ENCODE measurements at places on chromosomes 13 and 19.

DNA sequence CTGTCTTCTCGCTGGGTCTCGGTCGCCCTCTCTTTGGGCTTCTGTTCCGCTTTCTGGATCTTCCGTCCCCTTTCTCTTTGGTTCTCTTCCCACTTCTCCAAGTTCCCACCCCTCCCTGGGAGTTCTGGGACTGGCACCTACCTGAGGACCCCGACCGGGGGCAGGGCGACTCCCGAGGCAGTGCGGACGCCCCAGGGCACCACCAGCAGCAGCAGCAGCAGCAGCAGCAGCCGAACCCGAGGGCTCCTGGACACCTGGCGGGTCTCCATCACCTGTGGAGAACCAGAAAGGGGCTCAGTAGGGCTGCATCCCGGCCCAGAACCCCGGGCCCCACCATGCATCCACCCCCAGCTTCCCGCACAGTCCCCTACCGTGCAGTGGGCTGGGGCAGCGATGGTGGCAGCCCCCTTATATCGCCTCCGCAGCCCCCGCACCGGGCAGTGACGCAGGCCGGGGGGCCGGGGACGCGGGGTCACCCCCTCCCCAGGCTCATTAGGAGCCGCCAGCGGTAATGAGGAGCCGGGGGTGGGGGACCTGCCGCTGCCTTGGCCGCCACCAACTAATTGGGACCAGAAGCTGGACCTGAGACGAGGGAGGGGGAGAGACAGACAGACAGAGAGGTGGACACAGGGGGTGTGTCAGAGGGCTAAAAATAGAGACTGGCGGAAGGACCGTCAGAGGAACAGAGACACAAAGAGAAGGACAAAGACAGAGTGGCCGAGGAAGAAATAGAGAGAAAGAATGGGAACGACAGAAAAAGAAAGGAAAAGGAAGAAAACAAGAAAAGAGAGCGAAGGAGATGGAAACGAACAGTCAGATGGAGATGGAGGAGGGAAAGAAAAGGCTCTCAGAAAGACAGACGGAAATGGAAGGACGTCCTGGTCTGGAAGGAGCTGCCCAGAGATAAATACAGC is at the start of gene PTH2:
Gene PTH2, minus strand, starts transcription at position 371 of the 914 bp plus-strand sequence. Its CDS starts 102 bp downstream, at position 269.
- DNase-seq, result no peak

DNA sequence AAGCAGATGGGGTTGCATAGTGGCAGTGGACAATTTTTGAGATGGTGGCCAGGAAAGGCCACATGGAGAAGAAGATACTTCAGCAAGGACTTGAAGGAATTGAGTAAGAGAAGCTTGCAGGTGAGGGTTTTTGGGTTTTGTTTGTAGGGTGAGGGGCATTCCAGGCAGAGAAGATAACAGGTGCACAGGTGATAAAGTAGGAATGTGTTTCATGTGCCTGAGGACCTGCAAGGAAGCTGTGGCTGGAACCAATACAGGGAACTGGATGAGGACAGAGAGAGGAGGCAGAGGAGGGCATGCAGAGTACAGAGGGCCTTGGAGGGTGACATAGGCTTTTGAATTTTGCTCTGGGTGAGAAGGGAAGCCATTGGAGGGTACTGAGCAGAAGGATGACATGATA is 314.5 kb downstream of the KLF12 start:
- DNase-seq, result no peak

DNA sequence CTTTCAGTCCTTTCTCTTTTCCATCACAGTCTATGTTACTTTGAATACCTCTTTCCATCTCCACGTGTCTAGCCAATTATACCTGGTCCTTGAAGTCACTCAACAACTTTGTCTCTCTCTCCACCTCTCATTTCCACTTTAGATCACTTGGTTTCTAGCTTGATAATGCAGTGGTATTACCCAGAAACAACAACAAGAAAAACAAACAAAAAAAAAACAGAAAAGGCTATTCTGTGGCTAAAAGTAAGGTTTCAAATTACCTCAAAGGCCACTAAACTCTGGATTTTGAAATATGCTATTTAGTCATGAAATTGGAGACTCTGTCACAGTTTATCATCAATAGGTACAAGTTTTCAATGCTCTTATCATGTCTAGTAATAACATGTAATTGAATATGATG is 184.8 kb downstream of the PCDH9 start:
- no peak for DNase-seq

DNA sequence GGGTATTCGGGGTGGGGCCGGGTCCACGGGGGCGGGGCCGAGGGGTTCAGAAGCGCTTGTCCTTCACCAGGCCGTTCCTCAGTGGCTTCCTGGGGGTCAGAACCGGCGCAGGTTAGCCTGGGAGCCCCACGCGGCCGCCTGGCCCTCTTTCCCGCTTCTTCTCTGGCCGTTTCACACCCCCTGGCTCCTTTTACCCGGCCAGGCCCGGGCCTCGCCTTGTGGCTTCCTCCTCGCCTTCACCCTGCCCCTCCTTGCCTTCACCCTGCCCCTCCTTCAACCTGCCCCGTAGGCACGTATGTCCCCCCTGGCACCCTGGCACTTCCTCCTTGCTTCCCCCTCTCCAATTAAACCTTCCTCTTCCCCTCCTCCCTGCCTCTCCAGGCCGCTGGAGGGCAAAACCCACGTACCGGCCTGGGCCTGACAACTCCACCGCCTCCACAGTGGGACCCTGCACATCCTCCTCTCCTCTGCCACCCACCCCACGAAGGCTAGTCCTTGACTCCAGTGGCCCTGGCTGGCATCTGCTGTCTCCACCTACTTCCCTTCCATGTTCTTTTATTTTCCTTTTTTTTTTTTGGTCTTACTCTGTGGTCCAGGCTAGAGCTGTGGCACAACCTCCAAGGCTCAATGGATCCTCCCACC is 25.3 kb downstream of the CERS1 start:
- no peak for DNase-seq

- no peak for DNase-seq
Measured at GRCh38 chr13:59495299-59495698, 668.4 kb downstream of the DIAPH3 start.

- peak; percentile 81 for DNase-seq
Measured at GRCh38 chr13:91398413-91399188, at the start of gene GPC5. Gene GPC5 (plus strand): TSS chr13:91398621.

GRCh38 chr19:2083174-2083854 is 12.8 kb downstream of the MOB3A start:
- DNase-seq, result peak; percentile 65

DNA sequence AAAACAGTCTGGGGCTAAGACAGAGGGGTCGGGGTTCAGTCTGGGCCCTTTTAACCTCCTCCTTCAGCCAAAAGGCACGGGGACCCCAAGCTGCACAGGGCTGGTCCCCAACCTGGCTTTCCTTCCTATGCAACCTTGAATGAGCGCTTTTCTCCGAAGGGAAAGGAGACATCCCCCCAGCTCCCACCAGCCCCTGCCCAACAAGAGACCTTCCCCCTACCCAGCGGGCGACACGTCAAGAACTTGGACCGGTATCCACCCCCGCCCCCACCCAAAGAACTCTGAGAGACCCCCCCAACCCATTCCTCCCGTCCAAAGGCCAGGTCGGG is 35.0 kb upstream of the NANOS3 start:
- DNase-seq, result no peak

GRCh38 chr13:32967584-32968182 is 48.5 kb upstream of the KL start:
- DNase-seq, result no peak

DNA sequence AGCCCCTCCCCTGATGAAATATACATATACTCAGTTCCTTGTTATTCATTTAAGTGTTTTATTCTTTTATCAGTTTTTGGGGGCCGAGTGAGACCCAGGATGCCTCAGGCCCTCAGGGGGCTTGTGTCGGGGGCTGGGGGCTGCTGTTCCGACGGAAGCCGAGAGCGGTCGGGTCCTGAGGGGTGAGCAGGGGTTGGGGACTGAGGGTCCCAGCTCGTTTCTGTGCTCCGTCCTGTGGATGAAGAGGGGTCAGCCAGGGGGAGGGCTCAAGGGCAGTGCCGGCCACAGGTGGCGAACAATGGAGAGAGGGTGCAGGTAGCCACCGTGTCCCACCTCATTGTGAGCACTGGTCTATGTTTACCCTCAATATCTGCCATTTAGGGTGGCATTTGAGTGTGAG is 1.9 kb downstream of the PCP2 start:
- no peak for DNase-seq

- DNase-seq, result no peak
Measured at GRCh38 chr13:27965343-27965739, 3.8 kb downstream of the CDX2 start.

DNA sequence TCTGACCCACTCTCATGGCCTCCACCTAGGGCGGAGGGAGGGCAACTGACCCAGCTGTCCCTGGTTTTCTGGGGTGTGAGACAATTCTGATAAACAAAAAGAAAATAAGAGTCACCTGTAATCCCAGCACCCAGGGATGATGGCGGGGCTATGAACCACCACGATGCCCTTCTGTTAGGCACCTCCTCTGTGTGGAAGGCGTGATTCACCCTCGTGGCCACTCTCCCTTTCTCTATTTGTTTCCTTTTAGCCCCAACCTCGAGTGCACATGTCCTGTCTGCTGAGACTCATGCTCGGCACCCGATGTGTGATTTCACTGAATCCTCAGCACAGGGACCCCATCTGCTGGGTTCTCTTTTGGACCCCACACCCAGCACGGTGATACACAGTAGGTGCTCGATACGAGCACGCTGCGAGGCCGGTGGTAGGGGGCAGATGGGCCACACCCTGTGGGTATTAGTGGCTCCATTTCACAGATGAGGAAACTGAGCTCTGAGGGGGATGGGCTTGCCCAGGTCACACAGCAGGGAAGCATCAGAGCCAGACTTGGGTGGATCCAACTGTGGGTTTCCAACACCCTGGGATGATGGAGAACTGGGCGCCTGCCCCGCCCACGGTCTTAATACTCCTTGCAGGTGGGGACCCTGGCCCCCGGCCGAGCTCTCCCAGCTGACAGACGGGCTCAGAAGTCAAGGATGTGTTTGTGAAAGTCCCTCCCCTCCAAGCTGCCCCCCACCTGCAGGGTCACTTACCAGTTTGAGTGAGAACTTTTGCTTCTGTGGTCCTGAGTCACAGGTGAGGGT is 24.9 kb downstream of the VRK3 start:
- DNase-seq, result no peak

GRCh38 chr13:49749848-49750247 is 42.6 kb downstream of the KPNA3 start:
- no peak for DNase-seq

GRCh38 chr19:1315470-1316166 is 29.9 kb downstream of the EFNA2 start:
- DNase-seq, result peak; percentile 13

GRCh38 chr13:59715611-59716010 is 448.1 kb downstream of the DIAPH3 start:
- DNase-seq, result no peak

GRCh38 chr13:96794669-96795068 is 199.6 kb downstream of the OXGR1 start:
- no peak for DNase-seq

DNA sequence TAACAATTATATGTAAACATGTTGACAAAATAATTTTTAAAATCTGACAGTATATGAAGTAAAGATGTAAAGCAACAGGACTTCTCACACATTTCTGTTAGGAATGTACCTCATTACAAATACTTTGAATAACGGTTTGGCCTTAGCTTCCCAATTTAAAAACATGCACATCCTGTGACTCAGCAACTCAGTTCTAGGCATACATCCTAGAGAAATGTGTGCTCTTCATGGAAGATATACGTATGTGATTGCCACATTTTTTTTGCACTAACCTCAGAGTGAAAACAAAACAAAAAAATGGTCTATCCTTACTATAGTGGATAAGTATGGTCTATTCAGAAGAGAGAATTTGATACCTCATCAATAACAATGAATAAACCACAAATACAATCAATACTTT is 314.6 kb downstream of the LIG4 start:
- DNase-seq, result no peak

DNA sequence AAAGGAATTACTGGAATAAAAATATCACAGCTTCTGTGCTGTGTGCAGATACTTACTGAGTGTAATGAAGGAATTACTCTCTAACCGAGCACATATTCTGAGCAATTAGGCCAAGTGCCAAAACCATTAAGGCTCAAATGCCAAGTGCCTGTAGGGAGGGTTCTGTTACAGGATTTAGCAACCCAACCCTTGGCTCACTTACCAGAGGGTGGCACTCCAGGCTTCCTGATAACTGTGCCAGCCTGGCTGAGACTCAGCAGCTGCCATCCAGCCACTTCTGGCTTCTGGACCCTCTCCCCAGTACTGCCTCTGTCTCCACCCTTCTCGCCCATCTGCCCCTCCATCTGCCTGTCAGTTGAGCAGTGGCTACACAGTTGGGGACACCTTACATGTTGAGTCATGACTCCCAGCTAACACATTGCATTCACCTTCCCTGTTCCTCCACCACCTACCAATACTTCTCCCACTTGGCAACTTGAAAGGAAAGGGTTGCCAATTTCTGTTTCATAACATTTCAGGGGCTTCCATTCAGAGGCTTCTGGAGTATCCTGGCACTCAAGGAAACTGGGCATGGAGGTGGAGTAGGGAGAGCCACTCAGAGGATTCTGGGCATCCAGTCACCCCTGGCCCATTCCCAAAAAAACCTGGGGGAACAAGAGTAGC is 110.5 kb downstream of the COG6 start:
- peak; percentile 43 for DNase-seq

Measured in stimulated activated CD4-positive, alpha-beta T cell treated with anti-CD3 and anti-CD28 coated beads, Interleukin-4, amount 100 ng/mL, for 24 hours (primary cell).